ENCODE measurements at places on chromosomes 2 and 18. TPM values are rescaled to one million over a fixed set of nuclear protein-coding genes. Genes with fewer than 3 reads are reported as not detected.

The NXPH2 gene
- total RNA-seq: not detected

- H3K27me3 ChIP-seq: peaks cover 11% of the 10 kb centered on the region
- DNase-seq: no peak
- H3K4me1 ChIP-seq: no peaks in the 10 kb centered on the region
- H3K36me3 ChIP-seq: no peaks in the 10 kb centered on the region
- H3K4me3 ChIP-seq: no peak overlapping the region
These were observed 118.3 kb downstream of the DOK6 start for GRCh38 chr18:69518989-69519388.

DNA sequence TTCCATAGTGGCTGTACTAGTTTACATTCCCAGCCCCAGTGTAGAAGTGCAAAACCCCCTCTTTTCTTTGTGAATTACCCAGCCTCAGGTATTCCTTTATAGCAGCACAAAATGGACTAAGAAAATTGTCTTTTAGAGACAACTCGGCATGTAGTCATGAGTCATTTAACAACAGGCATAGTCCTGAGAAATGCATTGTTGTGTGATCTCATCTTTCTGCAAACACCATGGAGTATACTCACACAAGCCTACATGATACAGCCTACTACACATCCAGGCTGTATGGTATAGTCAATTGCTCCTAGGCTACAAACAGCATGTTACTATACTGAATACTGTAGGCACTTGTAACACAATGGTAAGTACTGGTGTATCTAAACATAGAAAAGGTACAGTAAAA, 44.4 kb upstream of the MBP start:
- no peak for DNase-seq
- H3K36me3 ChIP-seq: no peaks in the 10 kb centered on the region
- H3K4me3 ChIP-seq: no peak overlapping the region
- H3K27ac ChIP-seq: no peak overlapping the region
- no peaks in the 10 kb centered on the region for H3K4me1 ChIP-seq
- no peaks in the 10 kb centered on the region for H3K27me3 ChIP-seq

The GPR55 gene
- 20.4 TPM for total RNA-seq

GRCh38 chr18:56541793-56542192, 96.6 kb downstream of the TXNL1 start:
- no peak for DNase-seq
- no peaks in the 10 kb centered on the region for H3K4me1 ChIP-seq
- no peaks in the 10 kb centered on the region for H3K36me3 ChIP-seq
- H3K4me3 ChIP-seq: no peak overlapping the region
- no peaks in the 10 kb centered on the region for H3K27me3 ChIP-seq

- H3K4me1 ChIP-seq: no peaks in the 10 kb centered on the region
- no peak for DNase-seq
- H3K27me3 ChIP-seq: no peaks in the 10 kb centered on the region
These were observed 1317.4 kb upstream of the CDH2 start for GRCh38 chr18:29494371-29494770.

DNA sequence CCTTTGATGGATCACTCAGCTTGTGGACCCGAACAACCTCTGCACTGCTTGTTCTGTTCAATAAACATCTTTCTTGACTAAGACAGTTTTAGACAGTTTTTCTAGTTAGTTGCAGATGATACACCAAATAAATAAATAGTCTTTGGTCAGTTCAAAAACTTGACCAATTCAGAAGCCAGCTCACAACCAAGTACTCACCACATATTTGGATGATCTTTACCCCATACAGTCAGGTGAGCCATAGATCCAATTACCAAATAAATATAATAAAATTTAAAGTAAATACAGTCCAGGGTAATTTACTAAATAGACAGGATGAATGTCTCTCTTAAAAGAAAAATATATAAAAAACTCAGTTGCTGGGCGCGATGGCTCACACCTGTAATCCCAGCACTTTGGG, 18.2 kb downstream of the SCN3A start:
- H3K27me3 ChIP-seq: peaks cover 3% of the 10 kb centered on the region
- no peak overlapping the region for H3K4me3 ChIP-seq
- H3K27ac ChIP-seq: no peak overlapping the region
- no peak for DNase-seq
- H3K4me1 ChIP-seq: no peaks in the 10 kb centered on the region

GRCh38 chr2:105631922-105632321, 112.8 kb upstream of the NCK2 start:
- no peak overlapping the region for H3K27ac ChIP-seq
- H3K36me3 ChIP-seq: no peaks in the 10 kb centered on the region
- no peak overlapping the region for H3K4me3 ChIP-seq
- H3K4me1 ChIP-seq: no peaks in the 10 kb centered on the region

The DLGAP1 gene
- total RNA-seq: not detected
